Activated CD4-positive, alpha-beta T cell treated with anti-CD3 and anti-CD28 coated beads, Interleukin-10, Interleukin-2, amounts not matched to agents 100 ng/mL and 50 ng/mL, durations not matched to agents 16 hours and 8 hours (primary cell): ENCODE measurements at places on chromosomes 13 and 19.

DNA sequence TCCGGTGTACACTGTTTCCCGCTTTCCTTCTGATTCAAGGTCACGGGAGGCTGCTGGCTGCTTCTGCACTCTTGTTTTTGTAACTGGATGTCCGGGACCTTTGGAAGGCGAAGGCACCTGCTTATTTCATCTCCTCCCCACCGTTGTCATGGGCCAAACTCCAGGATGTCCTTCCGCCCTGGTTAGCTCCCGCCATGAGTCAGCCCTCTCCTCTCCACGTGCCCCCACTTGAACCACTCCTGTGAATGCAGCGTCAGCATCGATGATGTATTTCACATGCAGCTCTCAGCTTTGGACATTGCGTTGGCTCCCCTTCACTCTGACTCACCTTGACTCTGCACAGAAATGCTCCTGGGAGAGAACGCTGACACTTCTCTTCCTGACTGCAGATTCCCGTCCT lies 5.5 kb upstream of the GALP start:
- DNase-seq: no peak

- no peak for DNase-seq
These were observed 188.8 kb upstream of the SPRY2 start for GRCh38 chr13:80529734-80530133.

DNA sequence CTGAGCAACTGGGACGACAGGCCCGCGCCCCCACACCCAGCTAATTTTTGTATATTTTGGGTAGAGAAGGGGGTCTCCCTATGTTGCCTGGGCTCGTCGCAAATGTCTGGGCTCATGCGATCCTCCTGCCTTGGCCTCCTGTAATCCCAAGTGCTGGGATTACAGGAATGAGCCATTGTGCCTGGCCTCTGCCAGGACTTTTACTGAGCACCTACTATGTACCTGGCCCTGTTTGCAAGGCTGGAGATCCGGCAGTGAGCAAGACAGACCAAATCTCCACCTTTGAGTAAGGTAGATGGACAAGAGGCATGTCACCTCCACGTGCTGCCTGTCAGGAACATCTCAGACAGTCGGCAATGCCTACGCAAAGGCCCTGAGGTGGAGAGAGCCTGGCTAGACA lies 6.9 kb downstream of the FKBP8 start:
- DNase-seq: no peak

GRCh38 chr13:21949818-21950429 lies 279.1 kb downstream of the FGF9 start:
- no peak for DNase-seq

DNA sequence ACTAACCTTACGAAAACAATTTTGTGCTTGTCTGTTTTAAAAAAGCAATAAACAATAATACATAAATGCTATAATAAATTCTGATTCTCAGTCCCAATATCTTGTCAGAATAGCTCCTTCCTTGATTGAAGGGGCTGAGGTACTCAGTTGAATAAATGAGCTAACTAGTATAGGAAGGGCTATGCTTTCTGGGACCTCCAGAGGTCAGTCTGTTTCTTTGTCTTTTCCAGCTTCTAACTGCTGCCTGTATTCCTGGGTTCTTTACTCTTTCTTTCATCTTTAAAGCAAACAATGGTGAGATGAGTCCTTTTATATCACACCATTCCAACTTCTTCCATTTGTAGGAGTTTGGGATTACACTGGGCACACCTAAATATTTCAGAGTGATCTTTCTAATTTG lies 1297.0 kb upstream of the ATXN8OS start:
- no peak for DNase-seq

- DNase-seq: peak; percentile 26
These were observed 76.9 kb downstream of the TNFSF13B start for GRCh38 chr13:108346376-108346775.

DNA sequence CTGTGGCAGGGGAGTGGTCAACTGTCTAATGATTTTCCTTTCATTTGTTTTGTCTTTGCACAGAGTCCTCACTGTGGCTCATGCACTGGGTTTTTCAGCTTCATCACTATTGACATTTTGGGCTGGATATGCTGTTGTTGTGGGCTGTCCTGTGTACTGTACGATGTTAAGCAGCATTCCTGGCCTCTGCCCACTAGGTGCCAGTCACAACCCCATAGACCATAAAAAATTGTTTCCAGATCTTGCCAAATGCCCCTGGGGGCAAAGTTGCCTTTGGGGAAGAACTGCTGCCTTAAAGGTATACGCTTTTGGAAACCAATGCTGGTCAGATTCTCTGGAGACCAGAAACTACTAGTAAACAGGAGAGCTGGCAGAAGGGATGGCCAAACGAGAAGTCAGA lies 310.4 kb downstream of the SPRY2 start:
- no peak for DNase-seq

DNA sequence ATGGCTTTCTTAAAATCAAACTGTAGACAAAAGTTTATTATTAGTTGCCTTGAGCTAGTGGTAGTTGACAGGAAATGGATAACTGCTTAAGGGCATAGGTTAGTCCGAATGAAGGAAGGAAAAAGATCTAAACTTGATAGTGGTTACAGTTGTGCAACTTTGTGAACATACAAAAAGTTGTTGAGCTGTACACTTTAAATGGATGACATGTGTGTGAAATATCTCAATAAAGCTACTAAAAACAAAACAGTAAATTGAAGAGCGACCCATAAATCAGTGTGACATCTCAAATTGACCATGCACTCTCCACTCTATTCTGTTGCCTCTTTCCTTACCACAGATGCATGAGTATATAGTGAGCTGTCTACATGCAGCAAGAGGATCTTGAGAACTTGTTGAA lies 1757.8 kb downstream of the PCDH9 start:
- no peak for DNase-seq

GRCh38 chr13:59774491-59774971 lies 389.2 kb downstream of the DIAPH3 start:
- no peak for DNase-seq

- DNase-seq: peak; percentile 18
These were observed 156.9 kb downstream of the DLEU7 start for GRCh38 chr13:50686551-50686950.

DNA sequence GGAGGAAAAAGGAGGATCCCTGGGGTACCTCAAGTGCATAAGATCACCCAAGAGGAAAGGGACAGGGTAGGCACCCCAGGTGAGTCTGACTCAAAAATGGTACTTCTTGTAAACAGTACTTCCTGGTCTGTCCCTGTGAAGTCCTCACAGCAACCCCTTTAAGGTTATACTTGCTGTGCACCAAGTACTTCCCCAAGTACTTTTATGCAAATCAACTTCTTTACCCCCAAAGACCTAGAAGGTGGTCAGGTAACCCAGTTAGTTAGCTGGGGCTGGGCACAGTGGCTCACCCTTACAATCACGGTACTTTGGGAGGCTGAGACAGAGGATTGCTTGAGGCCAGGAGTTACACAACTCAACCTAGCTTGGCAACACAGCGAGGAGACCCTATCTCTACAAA lies 2.5 kb downstream of the CALR start:
- no peak for DNase-seq

GRCh38 chr13:48575031-48575430 lies 42.2 kb upstream of the RCBTB2 start:
- no peak for DNase-seq

GRCh38 chr19:55472463-55472862 lies 4.0 kb upstream of the ZNF628 start:
- no peak for DNase-seq

DNA sequence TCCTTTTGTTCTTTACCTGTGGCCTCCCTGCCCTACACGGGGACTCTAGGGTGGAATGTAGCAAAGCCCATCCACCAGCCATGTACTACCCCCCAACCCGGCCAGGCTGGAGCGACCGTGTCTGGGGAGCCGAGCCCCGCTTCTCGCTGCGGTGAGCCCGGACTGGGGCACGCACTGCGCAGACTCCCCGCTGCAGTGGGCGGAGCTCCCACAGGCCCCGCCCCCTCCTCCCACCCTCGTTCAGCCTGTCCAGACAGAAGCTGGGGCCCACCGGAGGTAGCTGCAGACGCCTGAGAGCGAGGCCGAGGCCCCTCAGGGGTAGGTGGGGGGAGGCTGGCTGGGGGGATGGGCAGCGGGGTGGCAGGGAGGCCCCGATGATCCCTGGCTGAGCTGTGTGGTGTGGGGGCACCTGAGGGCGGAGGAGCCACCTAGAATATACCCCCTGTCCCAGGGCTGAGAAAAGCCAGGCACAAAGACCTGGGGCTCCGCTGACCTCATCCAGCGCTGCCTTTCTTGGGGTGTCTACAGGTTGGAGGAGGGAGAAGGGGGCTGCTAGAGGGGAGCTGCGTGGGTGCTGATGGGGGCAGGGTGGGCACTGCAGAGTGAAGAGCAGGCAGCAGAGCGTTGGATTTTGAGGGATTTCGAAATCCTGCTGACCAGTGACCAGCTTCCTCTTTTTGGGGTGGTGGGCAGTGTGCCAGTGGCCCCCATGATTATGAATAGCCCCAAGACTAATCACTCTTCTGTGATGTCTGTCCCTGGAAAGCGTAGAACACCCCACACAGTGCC lies 17.3 kb downstream of the PLD3 start:
- DNase-seq: peak; percentile 69

- no peak for DNase-seq
These were observed 95.9 kb downstream of the SLC7A1 start for GRCh38 chr13:29499506-29500165.

DNA sequence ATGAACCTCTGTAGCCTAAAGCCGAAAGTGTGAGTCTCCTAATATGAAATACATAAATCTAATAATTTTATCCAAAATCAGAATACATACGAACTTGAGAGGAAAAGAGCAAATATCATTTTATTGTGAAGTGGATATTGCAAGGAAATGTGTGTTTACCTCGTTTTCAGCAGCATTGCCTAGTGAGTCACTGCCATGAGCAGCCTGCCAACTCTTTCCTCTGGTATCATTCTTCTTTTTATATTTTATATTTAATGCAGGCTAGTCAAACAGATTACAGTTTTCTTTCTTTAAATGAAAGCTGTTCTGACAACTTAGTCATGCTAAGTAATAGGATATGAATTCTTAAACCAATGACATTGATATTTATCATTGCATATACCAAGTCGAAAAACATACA lies 44.2 kb downstream of the EDNRB start:
- no peak for DNase-seq

DNA sequence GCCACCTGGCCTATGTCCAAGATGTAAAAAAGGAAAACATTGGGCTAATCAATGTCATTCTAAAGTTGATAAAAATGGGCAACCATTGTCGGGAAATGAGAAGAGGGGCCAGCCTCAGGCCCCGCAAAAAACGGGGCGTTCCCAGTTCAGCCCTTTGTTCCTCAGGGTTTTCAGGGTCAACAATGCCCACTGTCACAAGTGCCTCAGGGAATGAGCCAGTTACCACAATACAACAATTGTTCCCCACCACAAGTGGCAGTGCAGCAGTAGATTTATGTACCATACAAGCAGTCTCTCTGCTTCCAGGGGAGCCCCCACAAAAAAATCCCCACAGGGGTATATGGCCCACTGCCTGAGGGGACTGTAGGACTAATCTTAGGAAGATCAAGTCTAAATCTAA lies 112.5 kb downstream of the ZNF486 start:
- DNase-seq: no peak

- DNase-seq: no peak
These were observed 35.0 kb downstream of the ATP11A start for GRCh38 chr13:112724788-112725345.

DNA sequence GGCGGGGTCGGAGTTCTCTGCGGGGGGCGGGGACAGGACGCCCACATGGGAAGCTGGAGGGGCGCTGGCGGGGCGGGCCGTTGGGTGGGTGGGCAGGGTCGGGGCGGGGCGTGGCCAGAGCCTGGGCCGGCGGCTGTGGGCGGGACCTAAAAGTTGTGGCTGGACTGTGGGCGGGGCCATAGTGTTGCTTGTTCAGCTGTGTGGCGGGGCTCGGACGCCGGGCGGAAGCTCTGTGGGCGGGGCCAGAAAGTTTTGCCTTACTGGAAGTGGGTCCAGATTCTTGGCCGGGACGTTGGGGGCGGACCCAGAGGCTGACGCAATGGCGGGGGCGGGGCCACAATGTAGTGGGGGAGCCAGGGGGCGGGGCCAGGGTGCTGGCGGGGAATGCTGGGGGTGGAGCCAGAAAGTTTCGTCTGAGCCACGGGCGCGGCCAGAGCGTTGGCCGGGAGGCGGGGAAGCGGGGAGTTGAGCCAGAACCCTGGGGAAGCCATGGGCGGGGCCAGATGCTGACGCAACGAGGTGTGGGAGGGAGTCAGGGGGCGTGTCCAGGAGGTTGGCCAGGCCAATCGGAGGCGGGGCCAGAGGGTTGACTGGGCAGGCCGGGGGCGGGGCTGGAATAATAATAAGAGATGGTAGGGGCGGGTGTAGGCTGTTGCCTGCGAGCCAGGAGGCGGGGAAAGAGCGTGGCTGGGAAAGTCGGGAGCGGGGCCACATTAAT lies 527 bp downstream of the CCDC9 start:
- peak; percentile 100 for DNase-seq

GRCh38 chr13:105184201-105184600 lies 1351.3 kb downstream of the EFNB2 start:
- DNase-seq: no peak

DNA sequence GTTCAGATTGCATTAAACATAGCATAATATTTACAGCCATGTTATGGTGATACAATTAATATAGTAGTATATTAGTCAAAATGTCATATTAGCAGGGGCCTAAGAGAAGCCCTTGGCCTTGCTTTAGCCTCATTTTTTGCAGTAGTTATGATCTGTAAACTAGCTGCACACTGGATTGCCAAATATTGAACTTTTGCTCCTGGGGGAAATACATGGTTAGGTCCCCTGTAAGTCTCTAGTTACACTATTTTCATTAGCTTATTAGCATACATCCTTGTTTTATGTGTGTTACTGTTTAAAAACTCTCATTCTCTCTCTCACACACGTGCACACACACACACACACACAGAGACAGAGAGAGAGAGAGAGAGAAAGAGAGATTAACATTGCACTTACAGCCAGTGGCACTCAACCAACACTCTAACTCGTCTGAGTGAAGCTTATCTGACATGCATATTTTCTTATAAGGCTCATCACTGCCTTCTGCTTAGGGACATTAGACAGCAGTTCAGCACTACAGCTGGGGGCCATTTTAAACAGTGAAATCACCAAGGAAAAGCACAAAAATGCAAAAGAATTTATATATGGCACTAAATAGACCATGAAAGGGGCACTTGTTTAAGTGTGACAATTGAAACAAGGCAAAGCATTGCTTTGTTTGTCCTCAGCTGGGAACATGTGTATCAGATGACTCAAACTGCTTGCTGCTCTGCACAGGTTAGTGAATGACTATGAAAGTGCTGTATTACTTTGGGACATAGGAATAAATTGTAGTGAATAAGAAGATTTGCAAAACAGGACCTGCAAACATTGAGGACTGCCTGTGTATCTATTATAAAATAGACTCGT lies 278.7 kb downstream of the GPC6 start:
- no peak for DNase-seq

- no peak for DNase-seq
These were observed 24.5 kb downstream of the MBNL2 start for GRCh38 chr13:97246596-97247158.

GRCh38 chr13:73038064-73038463 lies 20.7 kb upstream of the KLF5 start:
- DNase-seq: no peak

- no peak for DNase-seq
These were observed 356.1 kb upstream of the SLITRK1 start for GRCh38 chr13:84238381-84238780.
